ENCODE measurements at places on chromosomes 1 and 21.
A peak's percentile ranks its signal among the peaks of the same experiment; 100 is the strongest.

DNA sequence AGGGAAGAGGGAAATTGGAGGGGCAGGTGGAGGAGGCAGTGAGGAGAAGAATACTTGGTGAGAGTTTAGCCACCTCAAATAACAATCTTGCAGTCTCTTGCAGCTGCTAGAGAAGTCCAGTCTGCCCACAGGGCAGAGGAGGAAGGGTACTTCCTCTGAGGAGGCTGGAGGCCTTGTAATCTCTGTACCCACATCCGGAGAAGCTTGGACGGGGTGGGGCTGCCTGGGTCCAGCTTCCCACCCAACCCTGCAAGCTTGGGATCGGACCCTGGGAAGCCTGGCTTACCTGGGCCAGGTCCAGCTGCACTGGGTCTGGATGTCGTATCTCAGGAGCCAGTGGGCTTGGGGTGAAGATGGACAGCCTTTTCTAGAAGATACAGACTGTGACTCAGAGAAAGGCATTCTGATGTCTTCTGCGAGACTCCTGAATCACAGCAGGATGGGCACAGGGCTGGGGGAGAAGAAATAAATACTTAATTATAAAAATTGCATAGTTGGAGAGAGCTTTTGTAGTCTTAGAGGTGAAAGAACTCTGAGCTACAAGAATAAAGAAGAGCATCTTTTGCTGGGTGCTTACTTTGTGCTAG, 111.8 kb upstream of the JUN start:
- no peak for DNase-seq

GRCh38 chr1:89873288-89873687, 52.5 kb downstream of the LRRC8D start:
- no peak for DNase-seq

DNA sequence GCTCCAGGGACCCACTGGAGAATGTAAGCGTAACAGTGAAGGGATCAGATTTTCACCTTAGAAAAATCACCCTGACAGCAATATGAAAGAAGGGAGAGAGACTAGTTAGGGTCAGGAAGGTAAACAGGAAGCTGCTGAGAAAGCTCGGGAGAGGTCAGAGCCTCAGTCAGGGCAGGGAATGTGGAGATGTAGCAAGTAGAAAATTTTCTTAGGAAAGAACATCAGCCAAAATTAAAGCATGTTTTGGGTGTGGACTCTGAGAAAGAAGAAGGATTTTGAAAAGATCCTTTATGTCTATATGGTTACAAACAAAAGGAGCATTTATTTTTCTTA, 16.7 kb upstream of the ERICH3 start:
- DNase-seq: no peak

- no peak for DNase-seq
These were observed 7.9 kb downstream of the MEF2D start for GRCh38 chr1:156492591-156493080.

- DNase-seq: peak; percentile 91
These were observed 1.1 kb downstream of the GFI1 start for GRCh38 chr1:92485381-92486250.

- no peak for DNase-seq
These were observed 104.3 kb downstream of the LACTBL1 start for GRCh38 chr1:22868331-22868730.

- DNase-seq: no peak
These were observed 200.3 kb downstream of the DSCAM start for GRCh38 chr21:40646651-40647050.

GRCh38 chr1:30151826-30152225, 571.6 kb downstream of the MATN1 start:
- no peak for DNase-seq

DNA sequence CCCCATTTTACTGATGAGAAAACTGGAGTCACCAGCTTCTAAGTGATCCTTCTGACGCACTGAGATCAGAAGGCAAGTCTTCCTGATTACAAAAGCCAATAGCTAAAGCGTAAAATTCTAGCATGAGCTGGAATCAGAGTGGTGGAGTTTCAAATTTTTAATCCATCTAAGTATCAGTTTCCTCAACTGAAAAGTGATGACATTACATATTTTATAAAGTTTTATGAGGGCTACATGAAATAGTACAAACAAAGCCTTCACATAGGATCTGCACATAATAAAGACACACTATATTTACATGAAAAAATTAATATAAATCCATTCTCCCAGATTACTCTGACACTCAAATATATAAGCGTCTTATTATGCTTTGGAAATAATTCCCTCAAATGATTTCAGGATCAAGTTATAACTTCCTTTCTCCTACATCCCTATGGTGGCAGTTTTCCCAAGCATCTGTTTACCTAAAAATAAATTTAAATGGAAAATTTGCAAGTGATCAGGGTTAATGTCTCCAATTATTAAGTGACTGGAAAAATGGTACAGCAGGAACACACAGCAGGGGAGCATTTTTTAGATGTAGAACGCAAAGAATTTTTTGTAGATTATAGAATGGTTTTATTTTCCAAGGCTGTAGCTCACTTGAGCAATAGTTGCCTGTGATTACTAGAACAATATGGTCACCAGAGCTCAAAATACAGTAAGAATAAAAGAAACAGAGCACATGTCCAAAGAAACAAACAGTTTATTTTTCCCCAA, 490.4 kb upstream of the C1orf87 start:
- no peak for DNase-seq

DNA sequence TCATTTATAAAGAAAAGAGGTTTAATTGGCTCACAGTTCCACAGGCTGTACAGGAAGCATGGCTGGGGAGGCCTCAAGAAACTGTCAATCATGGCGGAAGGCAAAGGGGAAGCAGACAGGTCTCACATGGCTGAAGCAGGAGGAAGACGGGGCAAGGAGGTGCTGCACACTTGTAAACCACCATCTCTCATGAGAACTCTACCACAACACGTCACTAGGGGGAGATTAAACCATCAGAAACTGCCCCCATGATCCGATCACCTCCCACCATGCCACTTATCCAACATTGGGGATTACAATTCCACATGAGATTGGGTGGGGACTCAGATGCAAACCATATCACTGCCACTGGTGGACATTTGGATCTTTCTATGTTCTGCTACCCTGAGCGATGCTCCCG, 351.4 kb downstream of the NPHP4 start:
- DNase-seq: no peak

GRCh38 chr1:236896716-236897115, 101.6 kb downstream of the MTR start:
- DNase-seq: no peak

DNA sequence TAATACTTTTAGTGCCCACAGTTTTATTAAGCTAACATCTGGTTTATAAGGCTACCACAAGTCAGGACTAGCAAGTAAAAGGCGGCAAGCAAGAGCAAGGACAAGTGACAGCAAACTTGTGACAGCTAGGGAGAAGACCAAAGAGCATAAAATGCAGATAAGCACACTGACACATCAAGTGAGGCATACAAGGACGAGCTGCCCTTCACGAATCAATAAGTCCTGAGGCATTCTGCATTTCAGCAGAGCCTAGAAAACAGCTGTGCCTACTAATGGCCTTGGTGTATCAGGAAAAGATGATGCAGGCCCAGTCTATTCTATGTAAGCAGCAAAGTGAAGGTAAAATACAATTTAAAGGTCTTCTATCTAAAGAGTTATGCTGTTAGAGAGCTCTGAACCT, 74.8 kb downstream of the KRTAP19-8 start:
- no peak for DNase-seq

DNA sequence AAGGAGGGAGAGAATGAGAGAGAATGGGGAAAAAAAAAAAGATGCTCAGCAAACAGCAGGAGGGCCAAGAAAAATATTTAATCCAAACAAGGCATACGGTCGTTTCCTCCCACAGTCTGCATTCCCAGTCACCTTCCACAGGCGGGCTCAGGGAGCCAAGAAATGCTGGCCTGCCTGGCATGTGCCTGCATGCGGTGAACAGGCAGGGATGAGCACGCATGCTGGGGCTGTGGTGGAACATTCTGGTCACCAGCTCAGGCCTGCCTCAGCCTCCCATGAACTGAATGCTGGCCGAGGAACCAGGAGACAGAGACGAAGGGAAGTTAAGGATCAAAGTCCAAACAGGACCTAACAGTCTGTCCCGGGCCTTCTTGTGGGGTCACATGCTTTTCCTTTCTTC, 335.3 kb downstream of the ASTN1 start:
- DNase-seq: no peak

- no peak for DNase-seq
These were observed 18.0 kb upstream of the ETV3L start for GRCh38 chr1:157117527-157118057.

DNA sequence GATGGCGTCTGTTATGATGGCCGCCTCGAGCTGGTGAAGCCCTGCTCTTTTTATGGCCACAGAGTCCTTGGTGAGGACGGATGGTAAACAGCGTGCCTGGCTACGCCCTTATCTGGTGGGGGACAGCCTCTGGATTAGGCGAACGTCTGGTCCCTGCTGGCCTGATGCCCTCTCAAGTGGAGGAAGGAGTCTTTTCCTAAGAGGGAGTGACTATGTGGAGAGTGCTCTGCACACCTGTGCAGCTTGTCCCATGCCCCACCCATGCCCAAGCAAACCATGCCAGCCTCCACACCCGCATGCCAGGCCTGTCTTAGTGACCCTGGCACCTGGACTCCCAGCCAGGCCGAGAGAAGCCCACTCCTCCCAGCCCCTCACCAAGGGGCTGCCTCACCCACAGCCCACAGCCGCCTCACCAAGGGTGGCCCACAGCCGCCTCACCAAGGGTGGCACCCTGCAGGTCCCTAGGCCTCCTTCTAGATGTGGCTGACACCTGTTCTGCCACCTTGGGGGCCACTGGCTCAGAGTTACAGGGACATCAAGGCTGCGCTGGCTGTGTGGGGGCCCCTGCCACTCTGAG, 40.2 kb downstream of the WNT9A start:
- no peak for DNase-seq

GRCh38 chr1:56520016-56520601, 59.3 kb downstream of the PLPP3 start:
- no peak for DNase-seq

GRCh38 chr1:30704271-30704670, 19.1 kb downstream of the MATN1 start:
- DNase-seq: no peak

GRCh38 chr1:2556277-2556677, at the start of gene TNFRSF14:
Gene TNFRSF14 (plus strand): TSS chr1:2556371. CDS start chr1:2556665, 294 bp downstream.
- DNase-seq: peak; percentile 81

DNA sequence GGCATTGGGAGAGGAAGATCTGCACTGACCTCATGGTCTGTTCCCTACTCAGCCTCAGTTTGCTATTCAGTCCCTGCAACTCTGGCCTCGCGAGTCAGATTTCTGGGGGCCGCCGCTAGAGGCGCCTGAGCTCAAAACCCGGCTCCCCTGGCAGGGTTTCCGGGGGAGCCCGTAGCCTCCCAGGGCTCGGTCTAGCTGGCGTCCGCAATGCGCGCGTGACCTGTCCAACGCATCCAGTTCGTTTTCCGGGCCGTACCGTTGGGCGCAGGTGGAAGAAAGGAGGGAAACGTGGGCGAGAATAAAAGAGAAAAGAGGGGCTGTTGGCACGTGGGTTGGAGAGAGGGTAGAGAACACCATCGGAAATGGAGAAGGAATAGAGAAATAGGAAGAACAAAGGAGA, at the start of gene ADAM30:
TSS of gene ADAM30 (minus strand) at position 213 of the 400 bp plus-strand sequence. CDS start at position 34, 179 bp downstream.
- DNase-seq: no peak

GRCh38 chr1:37995751-37996345, 6.0 kb upstream of the SF3A3 start:
- DNase-seq: peak; percentile 68

DNA sequence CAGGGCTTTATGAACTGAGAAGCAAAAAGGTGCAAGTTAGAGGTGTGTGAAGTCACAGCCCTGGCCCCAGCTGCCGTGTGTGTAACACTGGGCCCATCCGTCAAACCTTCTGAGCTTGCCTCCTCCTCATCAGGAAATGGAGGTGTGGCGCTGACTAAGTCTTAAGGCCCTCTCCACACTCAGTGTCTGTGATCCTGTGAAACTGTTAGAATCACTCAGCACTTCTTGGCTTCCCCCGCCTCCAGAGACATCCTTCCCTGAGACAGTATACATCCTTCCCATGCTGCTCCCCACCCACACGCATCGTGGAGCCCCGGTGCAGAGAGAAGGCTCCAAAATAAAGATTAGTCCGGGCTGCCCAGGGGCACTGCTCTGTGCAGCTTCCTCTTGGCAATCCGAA, 33.3 kb downstream of the LRP8 start:
- peak; percentile 80 for DNase-seq

Measured in activated naive CD4-positive, alpha-beta T cell treated with anti-CD3 and anti-CD28 coated beads for 36 hours (primary cell).